ENCODE measurements at places on chromosomes 4 and X. TPM values are rescaled to one million over a fixed set of nuclear protein-coding genes. Genes with fewer than 3 reads are reported as not detected.

MAGEB17 gene
- not detected for polyA plus RNA-seq

GRCh38 chrX:37844622-37845021, 2.7 kb downstream of the DYNLT3 start:
- DNase-seq: no peak

DNA sequence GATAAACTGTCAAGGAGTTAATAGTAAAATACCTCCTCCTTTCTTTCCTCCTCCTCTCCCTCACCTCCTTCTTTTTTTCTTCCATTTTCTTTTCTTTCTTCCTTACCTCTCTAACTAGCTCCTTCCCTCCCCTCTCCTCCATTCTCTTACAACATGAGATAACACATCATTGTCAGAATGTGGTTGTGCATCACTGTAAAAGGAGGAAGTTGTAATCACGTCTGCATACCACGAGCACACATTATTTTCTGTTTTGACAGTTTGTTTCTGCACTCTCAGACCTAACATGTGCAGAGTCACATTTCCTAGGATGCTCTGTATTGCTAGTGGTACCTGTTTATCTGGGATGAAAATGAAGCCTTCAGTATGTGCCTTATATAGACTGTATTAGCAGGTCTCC, 9.1 kb downstream of the SLIT2 start:
- no peak for DNase-seq

DNA sequence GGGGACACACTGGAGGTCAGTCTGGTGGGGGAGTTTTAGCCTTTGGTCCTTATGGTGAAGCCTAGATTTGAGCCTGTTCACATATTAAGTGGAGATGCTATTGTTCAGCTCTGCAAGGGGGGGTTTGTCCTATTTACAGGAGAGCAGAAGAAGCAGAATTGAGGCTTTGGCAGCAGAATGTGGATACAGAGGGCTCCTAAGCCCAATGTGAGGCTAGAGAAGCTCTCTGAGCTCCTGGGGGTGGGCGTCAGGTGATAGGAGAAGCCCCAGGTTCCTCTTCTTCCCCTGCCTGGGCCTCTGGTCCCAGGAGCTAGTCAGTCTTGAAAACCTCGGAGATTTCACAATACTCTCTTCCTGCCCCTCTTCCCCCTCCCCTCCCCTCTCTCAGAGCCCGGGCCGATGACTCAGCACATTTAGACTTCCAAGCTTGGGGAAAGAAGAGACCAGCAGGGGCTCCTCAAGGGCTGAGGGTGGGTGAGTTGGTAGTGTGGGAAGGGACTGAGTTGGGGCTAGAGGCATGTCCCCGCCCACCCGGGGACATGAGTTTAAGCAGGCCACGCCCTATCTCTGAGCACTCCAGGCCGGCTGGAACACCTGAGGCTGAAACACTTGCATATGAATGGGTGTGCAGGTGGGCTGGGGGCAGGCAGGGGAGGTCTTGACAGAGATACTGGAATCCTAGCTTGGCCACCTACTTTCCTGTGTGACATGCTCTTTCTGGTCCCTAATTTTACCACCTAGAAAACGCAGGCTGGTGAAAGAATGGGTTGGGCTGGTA, 3.4 kb downstream of the TFE3 start:
- peak; percentile 38 for DNase-seq

CCNA2 gene
- polyA plus RNA-seq: 5.4 TPM

ERAS gene
- not detected for polyA plus RNA-seq

WFS1 gene
- polyA plus RNA-seq: 15.7 TPM

DNA sequence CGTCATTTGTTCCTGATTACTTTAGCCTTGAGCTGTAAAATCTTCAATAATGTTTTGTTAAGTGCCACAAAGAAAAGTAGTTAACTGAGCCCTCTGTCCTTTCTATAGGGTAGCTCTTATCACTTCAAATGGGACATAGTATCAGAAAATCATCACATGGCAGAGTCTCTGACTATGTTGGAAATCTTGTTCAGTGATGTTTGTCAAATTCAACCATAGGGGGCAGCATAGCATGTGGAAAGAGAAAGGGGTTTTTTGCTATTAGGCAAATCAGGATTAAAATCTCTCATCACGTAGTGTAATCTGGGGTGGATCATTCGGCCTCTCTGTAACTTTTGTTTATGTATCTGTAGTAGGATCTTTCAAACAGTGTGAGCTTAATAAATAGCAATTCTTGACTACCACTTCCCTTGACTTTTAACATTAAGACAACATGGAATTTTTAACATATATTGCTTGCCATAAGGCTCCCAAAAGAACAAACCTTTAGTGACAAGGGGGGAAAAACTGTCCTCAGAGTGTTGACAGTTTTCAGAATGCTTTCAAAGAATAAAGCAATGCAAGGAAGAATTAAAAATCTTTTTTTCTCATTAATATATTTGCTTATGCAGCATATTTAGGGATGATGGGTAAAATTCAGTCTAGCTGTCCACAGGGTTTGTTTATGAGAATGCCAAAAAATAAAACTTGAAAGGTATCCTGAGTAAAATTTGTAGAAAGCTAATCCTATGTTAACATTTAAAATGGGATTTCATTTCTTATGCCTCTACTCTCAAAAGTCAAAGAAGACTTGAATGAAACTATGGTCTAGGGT, 127.2 kb downstream of the FBXW7 start:
- peak; percentile 52 for DNase-seq

LRRC66 gene
- polyA plus RNA-seq: 13.2 TPM

DNA sequence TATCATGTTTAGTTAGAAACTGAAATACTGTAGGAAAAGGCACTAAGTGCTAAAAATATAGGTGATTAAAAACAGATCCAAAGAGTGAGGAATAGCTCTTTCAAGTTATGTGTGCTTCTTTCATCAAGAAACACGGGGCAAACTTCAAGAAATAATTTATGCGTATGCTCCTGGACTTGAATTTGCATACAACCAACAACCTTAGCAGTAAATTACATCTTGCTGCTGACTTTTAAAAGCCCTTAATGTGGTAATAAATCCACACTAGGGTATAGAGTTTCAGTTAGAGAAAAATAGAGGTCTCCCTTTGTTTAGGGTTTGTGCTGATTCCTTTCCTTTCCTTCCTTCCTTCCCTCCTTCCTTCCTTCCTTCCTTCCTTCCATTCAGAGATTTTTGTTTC, 94.5 kb upstream of the GC start:
- DNase-seq: no peak

DNA sequence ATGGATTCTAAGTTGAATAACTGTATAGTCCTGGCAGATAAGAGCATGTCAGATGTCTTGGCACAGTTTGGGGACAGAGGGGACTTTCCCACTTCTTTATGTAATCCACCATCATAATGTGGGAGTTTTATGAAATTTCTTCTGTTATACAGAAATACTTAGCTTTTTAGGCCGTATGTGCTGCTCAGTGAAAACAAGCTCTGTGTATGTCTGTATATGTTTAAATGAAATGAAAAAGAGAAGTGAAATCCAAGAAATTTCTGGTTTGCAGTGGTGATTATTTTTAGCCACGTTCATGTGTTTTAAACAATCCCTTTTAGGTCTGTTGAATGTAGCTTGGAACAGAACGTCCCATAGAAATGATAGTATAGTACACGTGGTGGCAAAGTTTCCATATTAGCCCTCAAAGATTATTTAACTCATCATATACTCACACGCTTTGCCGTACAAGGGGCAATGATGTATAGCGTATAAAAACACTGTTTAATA, 41.0 kb downstream of the GAB1 start:
- DNase-seq: no peak

CYP2U1 gene
- 0.45 TPM for polyA plus RNA-seq

PCDH11X gene
- 0.01 TPM for polyA plus RNA-seq

DGKK gene
- not detected for polyA plus RNA-seq
